ENCODE measurements at places on chromosomes 5 and 9.

DNA sequence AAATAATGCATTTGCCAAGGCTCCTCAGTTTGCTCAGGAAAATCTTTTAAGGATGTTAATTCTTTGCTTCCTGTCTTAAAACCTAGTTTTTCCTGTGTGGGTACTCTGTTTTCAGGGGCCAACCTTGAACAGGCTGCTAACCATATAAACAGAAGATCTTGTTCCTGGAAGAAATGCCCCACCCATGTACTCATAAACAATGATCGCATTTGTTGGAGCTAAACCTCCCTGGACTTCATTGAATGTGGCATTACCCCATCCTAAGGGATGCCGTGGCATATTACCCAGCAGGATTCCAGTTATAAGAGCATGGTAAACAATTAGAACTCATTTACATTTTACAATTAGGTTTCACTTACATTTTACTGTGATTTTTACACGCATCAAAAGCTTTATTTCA is 436.0 kb downstream of the ZNF608 start:
- peak; percentile 52 for DNase-seq

DNA sequence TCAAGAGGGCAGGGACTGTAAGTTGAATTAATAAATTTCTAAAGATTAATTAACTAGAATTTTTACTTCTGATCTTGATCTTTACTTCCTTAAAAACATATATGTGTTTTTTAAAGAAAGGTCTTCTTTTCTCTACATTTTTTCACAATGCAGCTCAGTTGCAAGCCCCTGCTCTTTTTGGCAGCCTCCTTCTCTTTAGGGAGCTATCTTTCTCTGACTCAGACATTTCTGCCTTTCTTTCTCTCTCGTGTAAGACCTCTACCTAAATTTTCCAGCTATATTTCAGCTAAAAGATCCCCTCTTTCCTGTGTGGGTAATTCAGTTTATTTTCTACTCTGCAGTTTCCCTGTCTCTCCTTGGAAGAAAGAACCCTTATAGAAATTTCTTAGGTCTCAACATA is 38.3 kb upstream of the SNCAIP start:
- no peak for DNase-seq

DNA sequence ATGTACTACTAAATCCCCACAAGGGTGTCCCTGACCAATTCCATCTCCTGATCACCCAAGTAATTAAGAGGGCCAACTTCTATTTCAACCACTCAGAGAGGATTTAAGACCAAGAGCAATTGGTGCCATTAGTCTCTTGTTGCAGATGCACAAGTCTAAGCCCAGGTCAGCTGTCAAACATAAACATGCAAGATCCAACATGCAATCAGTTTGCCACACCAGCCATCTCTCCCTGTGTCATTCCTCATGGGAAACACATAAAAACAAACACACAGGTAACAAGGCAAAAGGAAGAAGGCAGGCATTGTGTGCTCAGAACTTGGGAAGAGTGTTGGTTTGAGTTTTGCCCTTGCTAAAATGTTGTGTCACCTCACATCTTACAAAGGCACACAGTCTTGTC is 139.2 kb downstream of the SPOCK1 start:
- no peak for DNase-seq

- peak; percentile 91 for DNase-seq
Measured at GRCh38 chr9:133252301-133253020, 22.5 kb downstream of the ABO start.

DNA sequence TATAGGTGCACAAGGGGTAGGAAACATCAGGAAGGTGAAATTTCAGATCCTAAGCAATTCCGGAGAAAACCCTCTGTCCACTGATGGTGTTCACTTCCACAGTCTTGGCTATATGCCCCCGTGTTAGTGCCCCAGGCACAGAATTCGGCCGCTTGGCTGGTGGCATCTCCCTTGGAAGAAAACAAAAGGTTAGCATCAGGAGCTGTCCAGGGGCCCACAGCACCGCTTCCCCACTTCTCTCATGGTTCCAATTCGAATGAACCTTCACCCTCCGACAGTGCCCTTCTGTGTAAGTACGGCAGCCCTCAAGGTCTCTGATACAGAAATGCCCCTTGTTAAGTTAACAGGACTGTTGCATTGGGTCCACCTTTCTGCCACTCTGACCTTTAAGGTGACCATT is 409.0 kb downstream of the GADD45G start:
- no peak for DNase-seq

DNA sequence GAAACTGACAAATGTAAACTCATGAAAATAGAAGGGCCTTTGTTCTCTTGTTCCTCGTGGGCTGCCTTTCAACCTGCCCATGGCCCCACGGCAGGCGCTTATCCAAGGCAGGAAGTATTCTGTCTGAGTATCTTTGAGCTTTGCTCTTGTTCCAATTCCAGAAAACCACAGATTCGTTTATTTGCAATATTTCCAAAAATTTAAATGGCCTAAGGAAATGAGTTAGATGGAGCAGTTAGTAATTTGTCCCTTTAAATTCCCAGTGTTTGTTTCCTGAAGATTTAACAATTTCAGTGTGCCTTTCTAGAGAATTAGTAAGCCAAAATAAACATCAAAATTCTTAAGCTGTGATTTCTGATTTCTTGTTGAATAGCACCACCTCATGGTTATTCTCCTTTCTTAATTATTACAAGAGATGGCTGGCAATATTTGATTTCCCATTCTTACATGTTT is 299.4 kb upstream of the RASA1 start:
- DNase-seq: no peak

DNA sequence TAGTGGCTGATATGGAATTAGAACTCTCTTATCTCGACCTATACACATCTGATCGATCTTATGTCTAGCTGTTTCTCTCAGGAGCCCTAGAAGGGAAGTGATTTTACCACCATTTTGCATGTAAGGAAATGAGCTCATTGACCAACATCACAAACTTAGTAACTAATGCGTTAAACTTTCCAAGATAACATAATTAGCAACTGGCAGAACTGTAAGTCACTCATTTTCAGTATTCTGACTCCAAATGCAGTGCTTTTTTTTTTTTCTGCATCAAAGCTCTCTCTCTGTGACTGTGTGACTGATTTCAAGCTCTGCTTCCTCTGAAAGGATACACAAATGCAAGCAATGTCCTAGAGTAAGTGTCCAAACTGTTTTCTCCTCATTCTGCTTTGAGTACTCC is 68.1 kb upstream of the FBXL7 start:
- no peak for DNase-seq

DNA sequence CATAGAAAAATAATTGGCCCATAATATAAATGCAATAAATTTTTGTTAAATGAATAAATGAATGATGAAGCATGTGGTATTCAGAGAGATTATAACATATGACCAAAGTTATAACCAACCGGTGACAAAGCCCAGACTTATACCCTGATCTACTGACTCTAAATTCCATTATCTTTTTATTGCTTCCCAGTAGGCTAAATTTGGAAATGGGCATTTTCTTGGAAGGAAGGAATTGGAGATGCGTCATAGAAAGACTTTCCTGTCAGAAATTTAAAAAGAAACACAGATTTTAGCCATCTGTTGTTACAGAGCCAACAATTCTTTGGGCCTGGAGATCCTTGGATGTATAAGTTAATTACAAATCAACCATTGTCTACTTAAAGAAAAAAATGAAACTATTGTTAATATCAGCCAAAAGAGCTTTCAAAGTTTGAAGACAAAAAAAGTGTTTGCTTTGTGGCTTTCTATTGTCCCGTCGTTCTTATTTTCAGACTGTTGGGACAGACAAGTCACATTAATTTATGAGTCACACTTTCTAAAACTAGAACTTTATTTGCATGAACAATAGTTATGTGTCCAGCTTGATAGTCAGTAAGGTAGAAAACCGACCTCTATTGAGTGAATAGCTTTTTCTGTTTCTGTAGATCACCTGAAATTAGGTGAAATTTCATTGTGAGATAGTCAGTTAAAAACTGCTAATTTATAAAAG is 428.7 kb downstream of the GABRG2 start:
- DNase-seq: no peak

GRCh38 chr9:1170918-1171317 is 120.8 kb downstream of the DMRT2 start:
- no peak for DNase-seq

DNA sequence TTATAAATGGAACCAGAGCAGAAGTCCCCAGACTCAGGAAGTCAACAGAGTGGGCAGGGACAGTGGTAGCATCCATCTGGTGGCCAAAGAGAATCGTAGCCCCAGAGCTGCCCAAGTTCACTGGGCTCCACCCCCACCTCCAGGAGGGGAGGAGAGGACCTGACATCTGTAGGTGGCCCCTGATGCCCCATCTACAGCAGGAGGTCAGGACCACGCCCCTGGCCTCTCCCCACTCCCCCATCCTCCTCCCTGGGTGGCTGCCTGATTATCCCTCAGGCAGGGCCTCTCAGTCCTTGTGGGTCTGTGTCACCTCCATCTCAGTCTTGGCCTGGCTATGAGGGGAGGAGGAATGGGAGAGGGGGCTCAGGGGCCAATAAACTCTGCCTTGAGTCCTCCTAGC is 10.3 kb upstream of the URM1 start:
- DNase-seq: no peak

DNA sequence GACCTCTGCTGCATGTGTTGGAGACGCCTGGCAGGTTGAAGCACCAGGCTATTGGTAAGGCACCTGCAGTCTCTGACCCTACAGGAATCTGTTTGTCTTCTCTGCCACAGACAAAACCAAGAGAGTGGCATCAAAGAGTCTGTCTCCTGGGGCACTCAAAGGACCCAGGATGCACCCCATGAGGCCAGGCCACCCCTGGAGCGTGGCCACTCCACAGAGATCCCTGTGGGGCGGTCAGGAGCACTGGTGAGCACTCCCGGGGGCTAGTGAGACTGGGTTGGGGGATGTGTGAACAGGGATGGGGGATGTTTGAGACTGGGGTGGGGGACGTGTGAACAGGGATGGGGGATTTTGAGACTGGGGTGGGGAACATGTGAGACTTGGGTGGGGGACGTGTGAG is 240.3 kb downstream of the CACNA1B start:
- DNase-seq: no peak

Measured in stomach (tissue), 19 donors.